ENCODE measurements at places on chromosomes 13 and 19. TPM values are rescaled to one million over a fixed set of nuclear protein-coding genes. Genes with fewer than 3 reads are reported as not detected.

DNA sequence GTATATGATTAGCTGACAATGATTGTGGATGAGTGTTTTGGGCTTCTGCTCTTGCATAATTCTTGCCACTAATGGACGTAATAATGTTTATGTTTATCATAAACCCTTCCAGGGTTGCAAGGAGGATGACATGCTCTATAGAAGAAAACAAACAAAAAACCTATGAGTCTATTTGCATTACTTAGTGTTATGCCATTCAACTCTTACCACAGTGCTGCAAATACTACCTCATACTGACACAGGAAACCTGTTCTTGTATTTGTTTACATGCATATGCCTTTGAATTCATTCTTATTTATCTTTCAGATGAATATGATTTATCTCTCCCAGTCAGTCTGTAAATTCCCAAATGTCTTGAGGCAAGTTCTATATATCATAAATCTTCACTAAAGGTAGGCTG lies 39.6 kb upstream of the FREM2 start:
- DNase-seq: no peak

The PLPPR3 gene
- 14.8 TPM for polyA plus RNA-seq

The TMEM238 gene
- polyA plus RNA-seq: 0.55 TPM

GRCh38 chr13:46087481-46087880 lies 17.4 kb downstream of the CPB2 start:
- no peak for DNase-seq

The LILRB1 gene
- polyA plus RNA-seq: 0.12 TPM

DNA sequence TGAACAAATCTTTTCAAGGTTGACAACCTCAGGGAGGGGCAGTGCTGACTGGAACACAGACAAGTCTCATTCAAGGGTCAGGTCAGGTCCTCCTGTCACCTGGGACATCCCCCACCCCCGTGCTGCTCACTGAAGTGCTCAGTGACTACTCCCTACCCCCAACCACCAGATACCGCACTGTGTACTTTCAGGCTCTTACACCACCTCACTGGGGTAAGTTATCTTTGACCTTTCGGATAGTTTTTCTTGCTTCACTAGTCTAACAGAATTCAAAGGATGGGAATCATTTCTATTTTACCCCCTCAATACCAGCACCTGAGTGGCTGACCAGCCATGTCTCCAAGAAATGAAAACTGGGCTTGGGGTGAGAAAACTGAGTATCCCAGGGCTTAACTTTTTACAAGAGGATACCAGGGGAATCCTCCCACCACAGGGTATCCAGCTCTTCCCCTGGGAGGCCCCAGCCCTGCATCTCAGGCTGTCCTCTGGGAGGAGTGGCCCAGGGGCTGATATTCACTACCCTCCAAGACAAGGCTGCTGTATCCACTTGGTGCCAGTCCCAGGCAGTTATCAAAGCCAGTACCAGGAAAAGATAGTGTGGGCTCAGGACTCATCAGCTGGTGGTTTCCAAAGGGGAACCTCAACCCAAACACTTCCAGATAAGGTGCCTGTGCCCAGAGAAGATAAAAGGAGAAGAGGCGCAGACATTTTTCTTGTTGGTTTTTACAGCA lies 2.1 kb downstream of the ZNF563 start:
- no peak for DNase-seq

- peak; percentile 72 for DNase-seq
Measured at GRCh38 chr19:926589-927350, 935 bp downstream of the ARID3A start.

The NKPD1 gene
- 0.09 TPM for polyA plus RNA-seq

- peak; percentile 92 for DNase-seq
Measured at GRCh38 chr19:18846862-18847548, 15.2 kb downstream of the UPF1 start.

The CPB2 gene
- 0.47 TPM for polyA plus RNA-seq

GRCh38 chr13:106651442-106651841 lies 83.5 kb upstream of the ARGLU1 start:
- no peak for DNase-seq

GRCh38 chr19:7830272-7830771 lies 304 bp downstream of the EVI5L start:
- DNase-seq: no peak

GRCh38 chr13:27635266-27635665 lies 13.6 kb downstream of the POLR1D start:
- DNase-seq: no peak

The PDE4C gene
- 1.6 TPM for polyA plus RNA-seq

DNA sequence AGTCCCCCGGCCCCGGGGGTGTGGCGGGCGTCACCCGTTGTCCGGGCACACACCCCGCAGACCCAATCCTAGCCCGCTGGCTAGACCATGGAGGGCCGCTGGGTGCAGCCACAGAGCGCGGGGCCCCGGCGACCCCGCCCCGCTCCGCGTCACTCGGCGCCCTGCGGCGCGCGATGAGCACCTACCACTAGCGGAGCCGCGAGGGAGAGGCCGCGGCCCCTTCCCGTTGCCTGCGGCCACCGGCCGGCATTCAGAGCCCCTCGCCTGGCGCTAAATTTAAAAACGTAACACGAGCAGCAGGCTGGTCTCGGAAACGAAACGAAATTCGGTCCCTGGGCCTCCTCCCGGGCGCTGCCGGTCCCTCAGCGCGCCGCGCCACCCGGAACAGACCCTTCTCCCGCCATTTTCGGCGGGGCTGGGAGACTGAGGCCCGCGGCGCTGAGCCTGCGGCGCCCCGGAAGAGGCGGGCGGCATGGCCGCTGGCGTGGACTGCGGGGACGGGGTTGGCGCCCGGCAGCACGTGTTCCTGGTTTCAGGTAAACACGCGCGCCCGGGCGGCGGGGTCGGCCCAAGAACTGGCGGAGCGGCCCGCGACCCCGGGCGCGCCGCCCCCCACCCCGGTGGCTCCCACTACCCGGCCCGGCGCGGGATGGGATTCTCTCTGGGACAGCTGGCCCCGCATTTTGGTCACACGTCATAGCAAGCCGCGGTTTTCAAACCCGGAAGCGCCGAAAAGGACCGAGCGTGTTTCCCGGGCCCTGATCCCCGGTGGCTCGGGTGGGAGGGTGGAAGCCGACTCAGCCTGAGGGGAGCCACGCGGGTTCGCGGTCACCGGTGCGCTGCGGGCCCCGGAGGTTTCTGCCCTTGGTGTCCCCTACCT lies at the start of gene RNASEH2B:
Gene RNASEH2B, plus strand, starts transcription at position 187 of the 880 bp plus-strand sequence. Its CDS starts 286 bp downstream, at position 473.
- DNase-seq: peak; percentile 85

The TNNI3 gene
- 153 TPM for polyA plus RNA-seq

- DNase-seq: no peak
Measured at GRCh38 chr19:1253514-1254080, 5.2 kb downstream of the MIDN start.

DNA sequence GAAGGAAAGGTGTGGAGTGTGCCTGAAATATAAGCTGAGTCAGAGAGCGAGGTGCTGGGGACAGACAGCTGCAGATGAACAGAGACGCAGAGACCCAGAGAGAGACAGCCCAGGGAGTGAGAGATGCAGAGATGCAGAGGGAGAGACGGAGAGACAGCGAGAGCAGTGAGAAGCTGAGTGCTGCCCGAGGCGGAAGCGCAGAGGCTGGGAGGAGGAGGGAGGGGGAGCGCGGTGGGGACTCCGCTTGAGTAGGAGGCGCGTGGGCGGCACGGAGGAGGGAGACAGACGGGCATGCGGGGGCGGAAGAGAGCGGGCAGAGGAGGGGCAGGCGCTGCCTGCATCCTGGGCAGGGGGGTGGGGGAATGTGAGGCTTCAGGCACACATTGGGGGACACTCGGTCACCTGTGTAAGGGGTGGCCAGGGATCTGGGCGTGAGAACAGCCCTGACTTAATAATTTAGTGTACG lies 25.7 kb downstream of the SLC8A2 start:
- peak; percentile 67 for DNase-seq

- DNase-seq: no peak
Measured at GRCh38 chr19:49730166-49730565, 32.9 kb downstream of the TSKS start.

GRCh38 chr13:42049454-42049813 lies 986 bp downstream of the DGKH start:
- no peak for DNase-seq

GRCh38 chr13:28100150-28101121 lies at the start of gene FLT3:
Gene FLT3, minus strand, starts transcription at chr13:28100576. Its CDS starts 66 bp downstream, at chr13:28100510.
- DNase-seq: peak; percentile 84

DNA sequence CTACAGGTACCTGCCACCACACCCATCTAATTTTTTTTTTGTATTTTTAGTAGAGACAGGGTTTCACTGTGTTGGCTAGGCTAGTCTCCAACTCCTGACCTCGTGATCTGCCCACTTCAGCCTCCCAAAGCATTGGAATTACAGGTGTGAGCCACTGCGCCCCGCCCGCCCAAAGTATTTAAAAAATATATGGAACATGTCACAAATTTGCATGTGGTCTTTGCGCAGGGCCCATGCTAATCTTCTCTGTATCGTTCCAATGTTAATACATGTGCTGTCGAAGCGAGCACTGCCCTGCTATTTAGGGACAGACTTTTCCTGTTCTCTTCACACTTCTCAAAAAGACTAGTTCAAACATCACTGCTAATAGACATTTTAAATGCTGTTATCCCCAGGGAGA lies 1.2 kb upstream of the TSKS start:
- no peak for DNase-seq

GRCh38 chr19:34837262-34837661 lies 64.2 kb upstream of the ZNF599 start:
- DNase-seq: no peak

DNA sequence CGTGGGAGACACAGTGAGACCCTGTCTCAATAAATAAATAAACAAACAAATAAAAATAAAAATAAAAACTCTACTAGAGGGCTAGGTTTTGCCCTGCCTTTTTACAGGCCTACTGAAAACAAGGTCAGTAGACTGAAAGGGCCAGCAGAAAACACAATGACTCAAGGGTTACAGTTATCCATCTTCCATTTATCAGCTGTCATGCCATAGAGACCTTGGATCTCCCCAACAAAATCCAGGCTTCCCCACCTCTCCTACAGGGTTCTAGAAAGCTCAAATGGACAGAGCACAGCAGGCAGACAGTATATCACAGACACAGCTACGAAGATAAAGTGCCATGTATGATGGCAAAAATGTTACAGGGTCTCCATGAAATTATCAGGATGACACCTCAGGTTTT lies 54.4 kb downstream of the FOXO1 start:
- no peak for DNase-seq

DNA sequence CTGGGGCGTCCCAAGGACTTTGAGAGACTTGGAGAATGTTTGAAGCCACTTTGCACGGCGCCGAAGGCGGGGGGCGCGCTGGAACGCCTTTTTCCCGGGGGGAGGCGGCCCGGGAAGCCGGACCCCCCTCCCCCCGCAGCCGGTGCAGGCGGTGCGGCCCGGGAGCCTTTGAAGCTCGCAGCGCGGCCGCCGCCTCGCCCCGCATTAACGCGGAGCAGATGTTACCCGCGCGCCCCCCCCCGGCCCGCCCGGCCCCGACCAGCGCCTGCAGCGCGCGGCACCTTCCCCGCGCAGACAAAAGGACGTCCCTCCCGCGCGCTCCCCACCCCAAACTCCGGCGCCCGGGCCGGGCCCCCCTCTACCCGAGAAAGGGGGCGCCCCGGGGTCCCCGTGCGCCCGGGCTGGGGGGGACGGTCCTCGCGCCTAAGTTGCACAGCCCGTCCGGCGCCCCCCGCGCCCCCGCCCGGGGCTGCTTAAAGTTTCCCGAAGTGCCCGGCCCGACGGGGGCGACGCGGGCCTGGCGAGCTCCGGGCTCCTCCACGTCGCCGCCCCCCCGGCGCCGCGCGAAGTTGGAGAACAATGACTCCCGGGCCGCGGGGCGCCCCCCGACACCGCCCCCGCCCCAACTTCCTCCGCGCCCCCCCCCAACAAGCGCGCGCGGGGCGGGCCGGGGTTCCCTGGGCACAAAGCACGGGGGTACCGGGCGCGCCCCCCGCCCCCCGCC lies 685 bp downstream of the TCF3 start:
- peak; percentile 58 for DNase-seq
